ENCODE measurements at places on chromosomes 5 and 9. TPM values are rescaled to one million over a fixed set of nuclear protein-coding genes. Genes with fewer than 3 reads are reported as not detected.

DNA sequence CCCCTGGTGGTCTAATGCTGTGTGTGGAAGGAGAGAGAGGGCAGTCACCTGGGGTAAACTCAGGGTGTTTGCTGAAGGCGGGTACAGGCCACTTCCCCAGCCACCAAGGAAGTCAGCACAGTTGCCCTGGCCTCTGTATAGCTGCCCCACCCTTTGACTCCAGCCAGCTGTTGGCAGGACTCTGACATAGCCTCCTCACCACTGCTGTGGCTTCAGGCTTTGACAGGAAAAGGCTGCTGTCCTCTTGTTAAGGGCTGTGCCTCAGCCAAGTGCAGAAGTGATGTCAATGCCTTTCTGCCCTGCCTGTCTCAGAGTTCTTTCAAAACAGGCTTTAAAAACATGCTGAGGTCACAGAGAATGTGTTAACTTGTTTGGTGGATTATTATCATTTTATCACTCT is 487.2 kb upstream of the KLF4 start:
- DNase-seq, result peak; percentile 84

DNA sequence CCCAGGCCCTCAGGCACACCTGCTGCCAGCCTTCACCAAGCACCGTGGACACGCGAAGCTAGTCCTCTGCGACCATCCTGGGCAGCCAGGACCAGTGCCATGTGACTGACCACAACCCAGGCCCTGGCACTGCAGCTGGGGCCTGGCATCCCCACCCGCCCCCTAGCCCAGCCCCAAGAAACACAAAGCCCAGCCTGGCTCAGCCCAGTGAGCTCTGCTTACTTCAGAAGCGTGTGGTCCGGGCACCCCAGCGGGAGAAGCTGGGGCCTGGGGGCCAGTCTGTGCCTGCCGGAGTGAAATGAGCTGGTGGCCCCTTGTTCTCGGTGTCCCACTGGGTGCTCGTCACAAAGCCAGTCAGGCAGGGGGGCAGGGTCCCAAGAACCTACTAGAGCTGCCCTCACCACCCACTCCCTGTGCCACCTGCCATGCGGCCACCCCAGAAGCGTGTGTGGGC is 87.9 kb downstream of the KCNT1 start:
- no peak for DNase-seq

- DNase-seq, result peak; percentile 12
Observed at GRCh38 chr5:56447232-56447631, 214.1 kb upstream of the ANKRD55 start.

Gene ADAMTS19
- total RNA-seq, result 0.96 TPM

DNA sequence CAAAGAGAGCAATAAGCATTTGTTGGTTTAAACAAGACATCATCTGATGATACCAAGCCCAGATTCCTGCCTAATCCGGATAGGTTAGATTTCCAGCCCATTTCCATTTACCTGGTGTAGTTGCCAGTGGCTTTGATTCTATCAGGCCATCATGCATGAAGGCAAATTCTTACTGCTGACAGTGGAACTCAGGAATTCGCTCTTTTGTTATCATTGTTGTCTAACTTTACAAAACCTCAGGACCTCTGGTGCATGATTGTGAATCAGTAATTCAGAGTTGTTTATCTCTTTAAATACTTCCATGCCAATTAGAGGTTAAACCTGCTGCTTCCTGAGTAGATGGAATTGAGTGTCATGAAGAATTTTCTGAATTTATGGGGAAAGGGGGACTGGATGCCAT is 76.5 kb downstream of the C9orf152 start:
- DNase-seq, result no peak

GRCh38 chr5:170290498-170290897 is 7.1 kb downstream of the LCP2 start:
- no peak for DNase-seq

Gene IL9
- total RNA-seq, result not detected

DNA sequence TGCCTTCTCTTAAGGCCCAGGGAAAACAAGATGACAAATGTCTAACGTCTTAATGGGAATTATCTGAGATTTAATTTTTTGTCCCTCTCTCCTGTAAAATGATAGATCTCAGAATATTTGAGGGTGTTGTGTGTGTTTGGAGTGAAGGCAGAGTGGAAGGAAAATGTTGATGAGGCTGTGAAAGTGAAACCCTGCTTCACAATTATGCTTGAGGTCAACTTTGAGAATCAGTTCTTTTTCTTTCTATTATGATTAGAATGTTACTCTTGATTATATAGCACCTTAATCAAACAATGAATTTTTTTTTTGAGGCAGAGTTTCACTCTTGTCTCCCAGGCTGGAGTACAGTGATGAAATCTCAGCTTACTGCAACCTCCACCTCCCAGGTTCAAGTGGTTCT is 5.5 kb upstream of the LOX start:
- no peak for DNase-seq

DNA sequence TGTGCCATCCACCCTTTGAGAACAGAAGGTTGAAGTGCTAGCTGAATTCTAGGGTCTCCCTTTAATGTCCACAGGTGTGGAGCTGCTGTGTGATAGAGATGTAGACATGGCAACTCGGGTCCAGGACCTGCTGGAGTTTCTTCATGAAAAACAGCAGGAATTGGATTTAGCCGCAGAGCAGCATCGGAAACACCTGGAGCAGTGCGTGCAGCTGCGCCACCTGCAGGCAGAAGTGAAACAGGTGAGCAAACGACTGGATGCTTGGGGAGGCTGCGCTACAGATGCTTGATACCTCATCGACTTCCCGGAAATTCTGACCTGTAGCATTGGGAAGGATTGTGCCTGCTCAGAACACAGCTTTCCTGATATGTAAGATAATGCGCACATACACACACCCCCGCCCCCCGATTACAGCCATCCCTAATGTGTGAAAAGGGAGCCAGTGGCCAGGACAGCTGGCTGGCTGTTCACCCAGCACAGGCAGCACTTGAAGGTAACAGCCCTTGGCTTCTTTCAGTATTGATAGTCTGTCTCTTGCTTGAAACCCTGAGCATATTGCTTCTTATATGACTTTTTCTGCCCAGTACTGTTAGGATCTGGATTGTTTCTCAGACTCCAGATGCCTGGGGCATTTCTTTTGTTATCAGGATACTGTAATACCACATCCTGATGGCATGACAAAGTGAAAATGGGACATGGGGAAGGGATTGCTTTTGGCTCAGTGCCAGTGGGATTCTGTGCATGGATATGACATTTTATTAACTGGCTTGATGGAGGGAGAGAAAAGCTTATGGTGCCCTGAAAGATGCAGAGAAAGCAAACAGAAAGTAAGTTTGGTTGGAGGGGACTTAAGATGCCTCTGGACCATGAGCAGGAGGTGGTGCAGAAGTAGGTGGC is 216.8 kb upstream of the OTULINL start:
- DNase-seq, result no peak

- peak; percentile 41 for DNase-seq
Observed at GRCh38 chr5:1564182-1564748, 40.5 kb upstream of the LPCAT1 start.

GRCh38 chr5:64884541-64884940 is 115.8 kb downstream of the CWC27 start:
- DNase-seq, result no peak

GRCh38 chr5:170681013-170681433 is 102.5 kb upstream of the GABRP start:
- DNase-seq, result no peak

- no peak for DNase-seq
Observed at GRCh38 chr9:99778836-99779235, 42.8 kb upstream of the NR4A3 start.

GRCh38 chr9:111455638-111456037 is 28.5 kb downstream of the ECPAS start:
- DNase-seq, result no peak

GRCh38 chr9:120431268-120431667 is 148.7 kb downstream of the CDK5RAP2 start:
- no peak for DNase-seq

GRCh38 chr5:136924490-136924889 is 559.1 kb upstream of the TRPC7 start:
- no peak for DNase-seq

Gene SMIM33
- 0.55 TPM for total RNA-seq

Gene PCDHGB5
- 6.4 TPM for total RNA-seq

- DNase-seq, result peak; percentile 61
Observed at GRCh38 chr5:161546470-161547301, at the start of gene GABRB2. GABRB2 (minus strand) TSS chr5:161546725; CDS start chr5:161546643, 82 bp downstream.

Gene HAVCR2
- 2.0 TPM for total RNA-seq

GRCh38 chr5:118551716-118552115 is 436.6 kb downstream of the DTWD2 start:
- DNase-seq, result no peak

- no peak for DNase-seq
Observed at GRCh38 chr9:81976351-81976750, 12.2 kb upstream of the SPATA31D1 start.

GRCh38 chr5:135253601-135254178 is 145.3 kb downstream of the MACROH2A1 start:
- no peak for DNase-seq

Gene F2RL2
- not detected for total RNA-seq

- DNase-seq, result no peak
Observed at GRCh38 chr9:125784286-125785049, 37.3 kb downstream of the PBX3 start.

Gene CRHBP
- total RNA-seq, result not detected

GRCh38 chr5:59609501-59610265 is 283.8 kb downstream of the PDE4D start:
- DNase-seq, result no peak

GRCh38 chr9:107972346-107972745 is 482.8 kb upstream of the KLF4 start:
- DNase-seq, result no peak

Gene PDE6A
- total RNA-seq, result 1.2 TPM

Gene UBAP2
- 26.4 TPM for total RNA-seq

Gene ANKRD18A
- total RNA-seq, result 10.7 TPM

DNA sequence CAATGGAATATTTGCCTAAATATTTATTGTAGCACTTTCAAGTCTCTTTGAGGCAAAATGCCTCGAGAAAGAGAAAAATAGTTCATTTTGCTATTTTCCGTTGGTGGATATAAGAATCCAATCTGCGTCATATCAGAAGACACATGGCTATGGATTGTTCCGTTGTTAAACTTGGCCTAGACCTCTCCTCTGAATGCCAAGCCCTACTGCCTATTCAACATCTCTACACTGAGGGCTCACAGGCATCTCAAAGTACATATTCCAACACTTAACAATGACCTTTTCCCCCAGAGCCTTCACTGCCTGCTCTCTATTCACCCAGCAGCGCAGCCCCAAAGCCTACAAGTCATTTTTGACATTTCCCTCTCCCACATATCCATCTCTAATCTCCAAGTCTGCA is 350.1 kb downstream of the GLIS3 start:
- no peak for DNase-seq

DNA sequence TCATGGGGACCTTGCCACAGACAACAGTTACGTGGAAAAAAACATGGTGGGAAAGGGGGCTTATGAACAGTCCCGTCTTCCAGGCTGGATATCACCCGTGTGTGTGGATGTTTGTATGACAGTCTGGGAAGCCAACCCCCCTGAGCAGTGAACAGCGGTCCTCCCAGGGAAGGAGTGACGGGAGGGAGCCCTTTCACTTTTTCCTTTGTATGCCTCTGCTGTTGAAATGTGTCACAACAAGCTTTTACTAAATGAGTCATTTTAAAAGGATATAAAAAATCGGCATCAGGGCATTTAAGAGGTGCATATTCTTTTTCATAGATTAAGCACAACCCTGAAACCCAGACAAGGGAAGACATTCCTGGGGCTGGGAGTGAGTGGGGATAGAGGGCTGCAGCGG is 5.1 kb downstream of the MYMK start:
- no peak for DNase-seq

DNA sequence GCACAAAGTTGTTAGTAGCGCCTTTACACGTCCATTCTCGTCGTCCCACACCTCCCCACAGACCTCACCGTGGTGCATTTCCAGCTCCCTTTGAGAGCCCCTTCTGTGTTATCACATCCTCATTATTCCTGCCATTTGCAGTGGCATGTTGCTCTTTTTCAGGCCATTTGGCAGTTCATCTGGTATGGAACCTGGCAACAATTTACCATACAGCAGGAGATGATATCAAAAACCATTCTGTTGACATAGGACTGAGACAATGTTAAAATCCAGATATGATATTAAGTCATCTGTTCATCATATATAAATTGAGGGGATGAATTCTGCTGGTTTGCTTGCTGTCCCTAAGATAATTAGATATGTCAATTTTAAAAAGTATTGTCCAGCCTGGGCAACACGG is 83.0 kb downstream of the TMEM174 start:
- DNase-seq, result no peak

All from transverse colon (tissue), 4 donors.